Ureter (tissue), 1 donor: ENCODE measurements at places on chromosomes 5 and 9. TPM values are rescaled to one million over a fixed set of nuclear protein-coding genes. Genes with fewer than 3 reads are reported as not detected.
A peak's percentile ranks its signal among the peaks of the same experiment; 100 is the strongest.

DNA sequence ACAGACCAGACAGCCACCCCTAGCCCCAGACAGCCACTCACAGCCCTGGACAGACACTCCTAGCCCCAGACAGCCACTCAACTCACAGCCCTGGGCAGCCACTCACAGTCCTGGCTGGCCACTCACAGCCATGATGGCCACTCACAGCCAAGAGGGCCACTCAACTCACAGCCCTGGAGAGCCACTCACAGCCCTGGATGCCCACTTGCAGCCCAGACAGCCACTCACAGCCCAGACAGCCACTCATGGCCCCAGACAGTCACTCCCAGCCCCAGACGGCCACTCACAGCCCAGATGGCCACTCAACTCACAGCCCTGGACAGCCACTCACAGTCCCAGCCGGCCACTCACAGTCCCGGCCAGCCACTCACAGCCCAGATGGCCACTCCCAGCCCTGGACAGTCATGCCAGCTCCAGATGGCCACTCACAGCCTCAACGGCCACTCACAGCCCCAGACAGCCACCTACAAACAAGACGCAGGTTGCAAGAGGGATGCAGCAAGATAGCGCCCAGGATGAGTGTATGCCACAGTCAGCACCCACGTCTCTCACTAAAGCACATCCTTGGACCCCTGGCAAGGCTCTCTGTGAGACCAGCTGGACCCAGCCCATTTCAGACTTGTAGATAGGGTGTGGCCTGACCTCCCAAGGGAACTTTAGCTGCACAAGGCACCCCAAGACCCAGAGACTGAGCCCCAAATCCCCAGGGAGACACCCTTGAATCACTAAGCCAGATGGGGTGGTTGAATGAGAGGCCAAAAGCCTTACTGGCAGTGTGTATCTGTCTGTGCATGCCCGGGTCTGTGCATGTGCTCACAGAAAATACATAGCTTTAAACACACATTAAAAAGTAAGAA is 22.4 kb downstream of the ZDHHC11B start:
- peak; percentile 72 for DNase-seq

The FOXI1 gene
- not detected for total RNA-seq

The FIBCD1 gene
- not detected for total RNA-seq

The DPYSL3 gene
- 130 TPM for total RNA-seq

DNA sequence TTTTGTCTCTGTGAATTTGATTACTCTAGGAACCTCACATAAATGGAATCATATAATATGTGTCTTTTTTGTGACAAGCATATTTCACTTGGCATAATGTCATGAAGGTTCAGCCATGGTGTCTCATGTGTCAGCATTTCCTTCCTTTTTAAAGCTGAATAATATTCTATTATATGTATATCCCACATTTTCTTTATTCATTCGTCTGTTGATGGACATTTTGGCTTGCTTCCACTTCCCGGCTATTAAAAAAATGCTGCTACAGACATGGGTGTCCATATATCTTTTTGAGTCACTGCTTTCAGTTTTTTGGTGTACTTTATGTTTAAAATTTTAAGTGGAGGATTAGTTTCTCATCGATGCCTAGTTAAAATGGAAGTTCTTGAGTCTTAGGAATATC is 59.8 kb upstream of the C5orf63 start:
- DNase-seq = no peak

The HTR1A gene
- total RNA-seq = 1.8 TPM

The CATSPER3 gene
- 0.99 TPM for total RNA-seq

The COL15A1 gene
- total RNA-seq = 63.2 TPM

The ZDHHC11 gene
- 39.5 TPM for total RNA-seq

The PCDHB11 gene
- 2.1 TPM for total RNA-seq

- DNase-seq = no peak
Observed at GRCh38 chr9:33117796-33118195, 41.3 kb upstream of the SMU1 start.

GRCh38 chr9:98074115-98074990 is 17.8 kb downstream of the NANS start:
- DNase-seq = peak; percentile 70

DNA sequence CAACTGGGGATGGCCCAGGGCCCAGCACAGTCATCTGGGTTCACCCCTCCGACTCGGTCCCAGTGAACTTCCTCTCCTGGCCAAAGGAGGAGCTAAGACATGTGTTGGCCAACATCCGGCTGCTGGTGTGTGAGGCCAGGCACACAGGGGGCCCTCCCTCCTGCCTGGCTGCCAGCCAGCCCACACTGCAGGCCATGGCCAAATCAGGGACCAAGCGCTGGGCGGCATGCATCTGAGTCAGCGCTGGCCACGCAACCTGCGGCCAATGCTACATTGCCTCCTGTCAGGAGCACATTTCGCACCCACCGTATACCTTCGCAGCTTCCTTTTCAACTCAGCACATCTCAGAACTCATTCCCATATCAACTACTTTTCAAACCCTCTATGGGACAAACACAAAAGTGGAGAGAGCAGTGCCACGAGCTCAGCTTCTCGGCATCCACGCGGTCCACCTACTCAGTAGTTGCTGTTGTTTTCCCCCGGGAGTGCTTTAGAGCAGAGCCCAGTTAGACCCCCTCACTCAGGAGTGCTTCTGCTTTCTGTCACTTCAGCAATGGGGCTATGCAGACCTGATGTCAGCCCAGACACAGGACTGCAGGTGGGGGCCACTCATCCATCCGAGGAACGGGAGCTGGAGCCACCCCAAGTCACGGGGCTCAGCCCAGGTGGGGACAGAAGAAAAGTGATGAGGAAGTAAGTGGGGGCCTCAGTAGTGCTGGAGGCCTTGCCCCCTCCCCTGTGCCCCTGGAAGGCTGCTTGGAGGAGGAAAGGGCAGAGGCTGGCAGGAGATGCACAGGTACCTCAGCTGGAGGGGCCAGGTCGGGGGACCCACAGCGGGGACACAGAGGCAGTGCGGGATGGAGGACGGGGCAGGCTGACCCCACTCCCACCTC is 13.9 kb downstream of the NINJ1 start:
- peak; percentile 95 for DNase-seq

GRCh38 chr9:32431940-32432555 is 47.6 kb downstream of the ACO1 start:
- DNase-seq = peak; percentile 46

The FEM1C gene
- 19.1 TPM for total RNA-seq

DNA sequence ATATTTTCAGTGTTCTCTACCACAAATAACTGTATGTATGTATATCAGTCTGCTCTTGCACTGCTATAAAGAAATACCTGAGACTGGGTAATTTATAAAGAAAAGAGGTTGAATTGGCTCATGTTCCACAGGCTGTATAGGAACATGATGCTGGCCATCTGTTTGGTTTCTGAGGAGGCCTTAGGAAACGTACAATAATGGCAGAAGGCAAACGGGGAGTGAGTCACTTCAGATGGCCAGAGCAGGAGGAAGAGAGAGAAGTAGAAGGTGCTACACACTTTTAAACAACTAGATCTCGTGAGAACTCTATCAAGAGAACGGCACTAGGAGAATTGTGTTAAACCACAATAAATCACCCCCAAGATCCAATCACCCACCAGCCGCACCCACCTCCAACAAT is 121.7 kb downstream of the ADAMTS6 start:
- DNase-seq = no peak

DNA sequence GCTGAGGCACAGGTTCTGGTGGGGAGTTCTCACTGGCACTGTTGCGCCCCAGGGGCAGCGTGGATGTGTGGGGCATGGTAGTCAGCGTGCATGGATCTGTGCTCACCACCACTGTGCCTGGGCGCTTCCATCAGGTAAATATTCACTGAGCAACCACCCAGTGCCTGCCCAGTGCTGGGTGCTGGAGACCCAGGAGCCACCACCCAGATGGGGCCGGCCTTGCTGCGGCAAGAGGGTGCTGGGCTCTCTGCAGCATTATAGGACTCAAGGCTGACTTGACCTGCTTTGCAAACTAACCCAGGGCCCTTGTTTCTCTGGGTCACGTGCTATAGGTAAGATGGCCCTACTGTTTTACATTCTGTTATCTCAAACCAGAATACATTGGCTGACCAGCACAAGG is 60.5 kb downstream of the DAP start:
- no peak for DNase-seq

The DAB2 gene
- total RNA-seq = 77.2 TPM

DNA sequence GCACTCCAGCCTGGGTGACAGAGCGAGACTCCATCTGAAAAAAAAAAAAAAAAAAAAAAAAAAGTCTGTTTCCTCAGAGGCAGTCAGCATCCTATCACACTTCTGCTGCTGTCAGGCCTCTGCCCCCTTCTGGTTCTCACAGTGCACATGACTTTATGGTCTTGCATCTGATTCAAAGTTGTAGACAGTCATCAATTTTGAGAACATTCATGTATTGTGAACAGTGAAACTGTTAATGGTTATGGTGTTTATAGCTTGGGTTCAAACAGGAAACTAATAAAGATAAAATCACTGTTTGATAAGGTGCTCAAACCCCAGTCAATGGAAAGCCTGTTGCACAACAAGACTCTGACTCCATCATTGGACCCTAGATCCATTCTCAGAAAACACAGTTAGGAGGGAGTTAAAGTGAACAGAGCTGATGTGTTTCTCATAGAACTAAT is 61.4 kb downstream of the FOXD1 start:
- DNase-seq = no peak

GRCh38 chr9:136544964-136545691 is 720 bp downstream of the NOTCH1 start:
- peak; percentile 65 for DNase-seq

The PCDHGA3 gene
- 2.9 TPM for total RNA-seq

The LRRC19 gene
- total RNA-seq = not detected

DNA sequence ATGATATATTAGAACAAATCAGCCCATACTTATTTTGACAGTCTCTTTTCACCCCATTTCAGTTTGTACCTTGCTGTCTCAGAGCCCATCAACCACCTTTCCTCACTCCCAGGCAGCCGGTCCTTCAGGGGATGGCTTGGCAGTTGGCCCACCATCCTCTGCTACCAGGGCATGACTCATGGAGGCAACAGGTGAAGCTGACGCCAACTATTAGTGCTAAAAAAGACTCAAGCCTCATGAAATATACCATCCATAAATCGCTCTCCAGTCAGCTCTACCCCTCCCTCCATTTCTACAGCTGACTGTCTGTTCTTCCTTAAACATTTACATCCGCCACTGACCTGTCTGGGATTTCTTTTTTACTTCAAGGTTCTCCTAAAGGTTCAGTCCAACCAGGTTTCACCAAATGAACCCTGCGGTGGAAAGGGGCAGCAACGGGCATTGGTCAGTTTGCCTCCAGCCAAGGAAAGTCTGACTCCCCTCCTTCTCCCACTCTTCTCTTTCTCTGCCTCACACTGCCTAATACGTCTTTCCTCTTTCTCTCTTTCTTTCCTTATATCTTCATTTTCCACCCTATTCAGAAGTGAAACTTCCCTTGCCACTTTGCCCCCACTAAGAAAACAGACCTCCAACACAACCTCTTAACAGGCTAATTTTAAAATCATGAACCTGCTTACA is 439.1 kb downstream of the RAB3C start:
- DNase-seq = no peak

GRCh38 chr5:21663082-21663481 is 1190.1 kb downstream of the CDH12 start:
- DNase-seq = no peak

The BTNL3 gene
- total RNA-seq = not detected

DNA sequence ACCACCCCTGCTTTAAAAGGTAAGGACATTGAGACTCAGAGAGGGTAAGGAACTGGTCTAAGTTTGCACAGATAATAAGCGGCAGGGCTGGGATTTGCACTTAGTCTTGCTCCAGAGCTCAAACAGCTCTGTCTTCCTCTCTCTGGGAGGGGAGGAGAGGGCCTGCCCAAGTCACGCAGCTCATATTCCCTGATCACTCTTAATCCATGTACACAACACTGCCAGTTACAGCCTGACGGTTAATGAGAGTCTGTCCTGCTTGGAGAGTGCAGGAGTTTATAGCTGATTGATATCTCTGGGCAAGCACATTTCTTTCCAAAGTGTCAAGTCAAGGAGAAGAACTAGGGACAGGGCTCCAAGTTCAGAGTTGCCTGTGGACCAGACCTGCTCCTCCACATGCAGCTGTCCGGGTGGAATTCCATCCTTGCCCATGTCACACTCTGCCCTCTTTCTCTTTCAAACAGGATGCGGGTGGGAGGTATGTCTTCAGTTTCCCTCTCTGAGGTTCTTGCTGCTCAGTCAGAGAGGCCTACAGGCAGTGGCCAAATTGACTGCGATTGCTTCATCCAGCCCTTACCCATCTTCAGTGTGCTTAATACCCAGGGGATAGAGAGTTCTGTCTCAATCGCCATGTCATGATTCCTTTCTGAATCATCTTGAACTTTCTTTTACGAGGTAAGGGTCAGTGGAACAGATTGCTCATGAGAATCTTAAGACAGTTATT is 54.5 kb downstream of the GALNT12 start:
- DNase-seq = no peak

DNA sequence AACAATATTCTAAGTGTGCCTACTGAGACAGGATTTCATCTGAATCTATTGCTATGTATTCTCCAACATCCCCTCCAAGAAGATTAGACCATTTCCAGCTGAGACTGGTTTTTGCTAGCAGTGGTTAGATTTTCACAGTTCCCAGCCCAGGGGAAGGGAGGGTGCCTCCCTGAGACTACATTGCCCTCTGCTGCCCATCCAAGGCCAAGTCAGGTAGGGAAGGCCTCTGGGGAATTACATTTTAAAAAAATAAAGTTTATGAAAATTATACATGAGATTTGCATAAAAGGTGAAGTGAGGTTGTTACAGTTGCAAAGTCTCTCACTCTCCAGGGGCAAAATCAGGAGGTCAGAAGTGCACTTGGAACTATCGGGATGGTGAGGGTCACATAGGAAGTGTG is 28.0 kb upstream of the SYK start:
- no peak for DNase-seq

- no peak for DNase-seq
Observed at GRCh38 chr5:128632264-128632663, 94.2 kb upstream of the FBN2 start.

- DNase-seq = no peak
Observed at GRCh38 chr9:19787672-19788071, 1.2 kb downstream of the SLC24A2 start.

- peak; percentile 90 for DNase-seq
Observed at GRCh38 chr9:109331353-109331752, 10.5 kb upstream of the EPB41L4B start.

DNA sequence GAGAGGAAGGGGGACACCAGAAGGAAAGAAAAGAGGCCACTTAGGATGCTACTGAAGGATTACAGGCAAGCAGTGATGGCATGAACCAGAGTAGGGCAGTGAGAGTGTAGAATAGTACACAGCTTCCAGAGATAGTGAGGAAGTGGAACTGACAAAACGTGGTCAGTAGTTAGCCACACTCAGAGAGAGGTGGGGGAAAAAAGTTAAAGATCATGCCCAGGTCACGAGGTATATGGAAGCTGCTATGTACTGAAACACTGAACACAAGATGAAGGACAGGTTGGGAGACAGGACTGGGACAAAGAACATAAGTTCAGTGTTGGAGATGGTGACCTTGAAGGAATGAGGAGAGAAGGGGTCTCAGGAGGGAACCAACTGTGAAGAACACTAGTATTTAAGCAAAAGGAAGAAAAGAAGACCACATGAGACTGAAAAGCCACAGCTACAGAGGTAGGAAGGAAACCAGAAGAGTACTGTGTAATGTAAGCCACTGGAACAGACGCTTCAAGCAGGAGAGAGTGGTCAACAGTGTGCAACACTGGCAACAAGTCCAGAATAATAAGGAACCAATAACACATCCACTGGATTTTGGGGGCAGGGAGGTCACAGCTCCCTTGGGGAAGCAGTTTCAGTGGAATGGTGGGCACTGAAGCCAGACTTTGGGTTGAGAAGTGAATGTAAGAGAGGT is 45.5 kb downstream of the ELL2 start:
- DNase-seq = no peak

- no peak for DNase-seq
Observed at GRCh38 chr5:87266914-87267573, 639 bp upstream of the RASA1 start.

- no peak for DNase-seq
Observed at GRCh38 chr5:139695178-139695573, 47.0 kb downstream of the CXXC5 start.
